HCT116 (cell line): ENCODE measurements at places on chromosomes 1 and 21.

GRCh38 chr1:67429528-67430357 is 459 bp downstream of the SERBP1 start:
- no peak for DNase-seq

- no peak for DNase-seq
These were observed 66.8 kb downstream of the SAMSN1 start for GRCh38 chr21:14479241-14479786.

- no peak for DNase-seq
These were observed 43.7 kb downstream of the BACH1 start for GRCh38 chr21:29342363-29342957.

DNA sequence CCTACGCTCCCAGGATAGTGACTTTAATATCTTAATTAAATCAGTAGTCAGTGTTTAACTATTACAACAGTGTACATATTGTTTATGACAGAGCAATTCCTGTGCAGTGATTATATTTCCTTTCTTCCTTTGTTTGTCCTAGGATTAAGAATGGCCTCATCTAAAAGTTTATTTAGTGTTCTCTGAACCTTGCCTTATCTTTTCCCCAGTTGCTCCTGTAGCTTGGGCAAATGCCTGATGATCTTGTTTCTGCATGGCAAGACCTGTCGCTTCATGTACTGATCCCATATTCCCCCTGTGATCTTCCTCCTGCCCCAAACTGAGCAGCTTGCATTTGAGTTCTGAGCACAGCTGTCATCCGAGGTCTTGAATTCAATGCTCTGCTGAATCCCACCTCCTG is 69.1 kb upstream of the STUM start:
- no peak for DNase-seq

DNA sequence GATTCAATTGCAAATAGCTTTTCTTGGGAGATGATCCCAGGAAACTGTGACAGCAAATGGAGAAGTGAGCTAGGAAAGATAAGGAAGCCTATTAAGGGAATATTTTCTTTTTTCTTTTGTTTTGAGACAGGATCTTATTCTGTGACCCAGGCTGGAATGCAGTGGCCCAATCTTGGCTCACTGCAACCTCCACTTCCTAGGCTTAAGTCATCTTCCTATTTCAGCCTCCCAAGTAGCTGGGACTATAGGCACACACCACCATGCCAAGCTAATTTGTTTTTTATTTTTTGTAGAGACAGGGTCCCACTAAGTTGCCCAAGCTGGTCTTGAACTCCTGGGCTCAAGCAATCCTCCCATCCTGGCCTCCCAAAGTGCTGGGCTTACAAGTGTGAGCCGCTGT is 433.7 kb downstream of the RPS6KC1 start:
- no peak for DNase-seq

GRCh38 chr1:6638226-6638625 is 13.6 kb downstream of the THAP3 start:
- no peak for DNase-seq

- DNase-seq = no peak
These were observed 9.1 kb upstream of the CDK18 start for GRCh38 chr1:205495237-205495823.

- DNase-seq = no peak
These were observed 52.5 kb upstream of the RGS2 start for GRCh38 chr1:192756314-192756713.
